ENCODE measurements at places on chromosomes 11 and 22.

DNA sequence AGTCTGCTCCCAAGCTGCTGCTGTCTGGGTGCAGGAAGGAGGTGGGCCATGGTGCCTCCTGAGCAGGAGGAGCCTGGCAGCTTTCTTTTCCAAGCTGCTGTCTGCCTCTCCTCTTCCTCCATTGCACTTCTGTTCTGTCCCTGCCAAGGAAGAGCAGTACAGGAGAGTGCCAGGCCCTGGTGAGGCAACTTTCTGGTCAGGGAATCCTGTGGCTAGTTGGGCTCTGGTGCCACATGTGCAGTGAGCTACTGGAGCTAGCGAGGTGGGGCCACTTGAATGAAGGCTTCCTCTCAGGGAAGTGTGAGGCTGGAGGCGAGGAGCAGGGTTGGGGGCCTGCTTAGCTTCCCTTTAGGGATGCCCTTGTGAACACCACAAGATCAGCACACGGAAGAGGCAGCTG lies 90.0 kb downstream of the TSPAN18 start:
- DNase-seq = no peak

DNA sequence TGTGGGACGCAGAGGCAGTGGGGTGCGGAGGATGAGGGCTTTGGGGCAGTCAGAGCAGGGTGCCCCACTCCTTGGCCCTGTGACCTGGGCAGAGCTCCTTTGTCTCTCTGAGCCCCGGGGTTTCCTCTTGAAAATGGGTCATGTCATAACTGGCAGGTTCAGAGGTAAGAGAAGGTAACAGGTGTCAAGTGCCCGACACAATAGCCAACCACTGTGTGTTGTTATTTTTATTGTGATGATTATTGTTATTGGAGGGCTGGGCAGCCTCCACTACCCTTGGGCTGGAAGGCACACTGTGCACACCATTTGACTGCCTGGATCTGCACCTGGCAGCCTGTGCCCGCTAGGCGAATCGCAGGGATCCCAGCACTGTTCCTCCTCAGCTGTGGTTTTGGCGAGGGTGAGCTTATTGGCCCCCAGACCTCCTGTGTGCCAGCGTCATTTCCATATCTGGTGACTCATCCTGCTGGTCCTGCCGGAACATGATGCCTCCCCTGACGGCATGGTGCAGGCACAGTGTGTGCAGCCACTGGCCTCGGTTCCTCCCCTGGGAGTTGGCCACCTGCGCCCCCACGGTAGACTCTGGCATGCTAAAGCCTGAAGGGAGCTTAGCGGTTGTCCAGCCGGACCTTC lies 15.4 kb upstream of the SOX10 start:
- no peak for DNase-seq

GRCh38 chr11:27058456-27058855 lies 17.8 kb downstream of the BBOX1 start:
- no peak for DNase-seq

DNA sequence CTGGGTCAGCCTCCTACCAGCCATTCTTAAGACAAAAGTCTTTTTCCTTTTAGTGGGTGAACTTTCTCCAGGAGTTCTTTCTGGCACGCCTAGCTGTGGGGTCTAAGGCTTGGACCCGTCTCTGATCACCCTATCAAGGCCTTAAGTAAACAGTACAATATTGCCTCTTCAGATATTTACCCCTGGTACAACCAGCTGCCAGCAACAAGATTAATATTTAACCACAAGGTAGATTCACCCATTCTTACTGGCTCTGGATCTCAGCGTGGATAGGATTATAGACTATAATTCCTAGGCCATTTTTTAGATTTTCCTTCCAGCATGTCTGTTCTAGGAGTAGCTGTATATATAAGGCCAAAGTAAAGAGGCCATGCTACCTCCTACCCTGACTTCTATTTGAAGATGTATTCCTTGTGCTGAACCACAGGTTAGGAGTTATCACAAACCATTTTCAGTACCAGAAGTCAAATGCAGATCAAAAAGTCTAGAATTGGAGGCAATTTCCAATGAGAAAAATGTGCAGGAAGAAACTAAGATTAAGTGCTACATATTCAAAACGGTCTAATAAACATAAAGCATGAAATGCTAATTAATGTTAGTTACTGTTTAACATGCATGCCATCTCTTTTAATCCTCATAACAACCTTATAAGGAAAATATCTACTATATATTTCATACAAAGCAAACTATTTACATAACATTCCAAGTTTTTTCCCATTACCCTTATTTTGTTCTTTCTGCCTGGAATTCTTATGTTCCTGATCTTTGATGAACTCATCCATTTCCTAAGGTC lies 110.0 kb upstream of the SYN3 start:
- DNase-seq = no peak
